Progenitor cell of endocrine pancreas (in vitro differentiated cells): ENCODE measurements at places on chromosomes 16 and 17. TPM values are rescaled to one million over a fixed set of nuclear protein-coding genes. Genes with fewer than 3 reads are reported as not detected.
A peak's percentile ranks its signal among the peaks of the same experiment; 100 is the strongest.

Gene USP31
- 10.5 and 11.7 TPM in 2 replicates for total RNA-seq

DNA sequence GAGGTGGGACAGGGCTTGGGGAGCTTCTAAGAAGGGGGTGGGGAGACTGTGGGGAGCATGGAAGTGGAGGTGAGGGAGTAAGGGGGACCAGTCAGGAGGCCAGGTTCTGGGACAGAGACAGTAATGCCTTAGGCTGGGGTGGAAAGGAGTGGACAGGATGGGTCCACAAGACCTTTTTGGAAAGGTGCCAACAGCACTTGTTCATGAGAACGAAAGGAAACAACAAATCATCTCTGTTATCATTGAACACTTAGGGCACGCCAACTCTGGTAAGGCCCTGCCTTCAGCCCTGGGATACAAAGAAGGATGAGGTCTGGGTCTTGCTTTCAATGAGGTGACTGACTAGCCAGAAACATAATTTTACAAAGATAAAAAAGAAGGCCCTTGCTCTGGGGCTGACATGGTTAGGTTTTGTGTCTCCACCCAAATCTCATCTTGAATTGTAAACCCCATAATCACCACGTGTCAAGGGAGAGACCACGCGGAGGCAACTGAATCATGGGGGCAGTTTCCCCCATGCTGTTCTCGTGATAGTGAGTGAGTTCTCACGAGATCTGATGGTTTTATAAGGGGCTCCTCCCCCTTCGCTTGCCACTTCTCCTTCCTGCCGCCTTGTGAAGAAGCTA lies 113.8 kb downstream of the SLC39A11 start:
- no peak overlapping the region for H3K4me3 ChIP-seq
- H3K36me3 ChIP-seq, result no peaks in the 10 kb centered on the region
- H3K4me1 ChIP-seq, result peaks cover 7% of the 10 kb centered on the region

DNA sequence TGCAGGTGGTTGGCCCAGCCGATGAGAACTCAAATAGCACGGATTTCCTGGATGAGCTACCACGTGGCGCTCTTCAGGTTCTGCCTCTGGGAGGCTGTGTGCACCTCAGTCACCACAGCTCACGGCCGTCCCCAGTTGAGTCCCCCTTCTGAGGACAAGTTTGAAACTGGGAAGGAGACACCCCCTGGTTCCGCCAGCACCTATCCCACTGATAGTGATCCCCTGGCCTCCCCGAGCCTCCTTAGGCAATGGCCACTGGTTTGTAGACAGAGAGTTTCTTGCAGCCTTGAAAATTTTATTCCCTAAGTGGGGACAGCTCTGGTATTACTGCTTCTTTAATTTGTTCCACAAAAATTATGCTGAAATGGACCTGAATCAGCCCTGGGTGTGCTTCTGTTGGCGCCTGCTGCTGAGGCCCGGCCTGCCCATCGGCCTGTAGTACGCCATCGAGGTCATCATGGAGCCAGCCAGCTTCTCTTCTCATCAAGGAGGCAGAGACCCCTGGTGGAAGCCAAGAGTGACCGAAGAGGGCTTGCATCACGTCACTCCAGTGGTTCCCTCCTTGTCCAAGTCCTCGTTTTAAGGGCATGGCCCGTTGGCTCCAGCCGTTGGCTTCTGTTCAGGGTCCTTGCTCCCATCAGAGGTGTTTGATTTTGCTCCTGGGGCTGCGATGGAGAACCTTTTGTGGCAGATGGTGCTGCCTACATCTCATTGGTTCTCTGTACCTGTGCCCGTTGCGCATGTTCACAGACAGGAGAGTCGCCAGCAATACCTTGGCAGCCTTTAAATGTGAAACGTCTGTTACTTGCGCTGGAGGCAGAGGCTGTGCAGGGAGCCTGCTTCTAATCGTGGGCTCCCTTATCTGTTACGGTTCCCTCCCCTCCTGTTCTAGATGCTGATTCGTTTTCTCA lies 9.3 kb downstream of the SMCR8 start:
- H3K36me3 ChIP-seq, result peaks cover 12% of the 10 kb centered on the region
- peaks cover 8% of the 10 kb centered on the region for H3K4me1 ChIP-seq
- DNase-seq, result no peak
- H3K27ac ChIP-seq, result no peak overlapping the region
- no peak overlapping the region for H3K4me3 ChIP-seq
- H3K27me3 ChIP-seq, result no peaks in the 10 kb centered on the region

GRCh38 chr17:81349397-81350319 lies 45.6 kb upstream of the BAHCC1 start:
- H3K36me3 ChIP-seq, result peaks cover 3% of the 10 kb centered on the region
- DNase-seq, result no peak
- no peak overlapping the region for H3K4me3 ChIP-seq
- peak overlapping the region; percentile 56 for H3K27ac ChIP-seq

- H3K27ac ChIP-seq, result no peak overlapping the region
- no peak for DNase-seq
- no peaks in the 10 kb centered on the region for H3K4me1 ChIP-seq
- no peaks in the 10 kb centered on the region for H3K36me3 ChIP-seq
- H3K4me3 ChIP-seq, result no peak overlapping the region
Observed at GRCh38 chr17:74569020-74570003, 2.0 kb upstream of the CD300H start.

GRCh38 chr17:37570527-37571093 lies 38.6 kb downstream of the SYNRG start:
- H3K27ac ChIP-seq, result no peak overlapping the region
- no peaks in the 10 kb centered on the region for H3K4me1 ChIP-seq
- no peaks in the 10 kb centered on the region for H3K27me3 ChIP-seq
- peaks cover 58% of the 10 kb centered on the region for H3K36me3 ChIP-seq
- DNase-seq, result no peak

DNA sequence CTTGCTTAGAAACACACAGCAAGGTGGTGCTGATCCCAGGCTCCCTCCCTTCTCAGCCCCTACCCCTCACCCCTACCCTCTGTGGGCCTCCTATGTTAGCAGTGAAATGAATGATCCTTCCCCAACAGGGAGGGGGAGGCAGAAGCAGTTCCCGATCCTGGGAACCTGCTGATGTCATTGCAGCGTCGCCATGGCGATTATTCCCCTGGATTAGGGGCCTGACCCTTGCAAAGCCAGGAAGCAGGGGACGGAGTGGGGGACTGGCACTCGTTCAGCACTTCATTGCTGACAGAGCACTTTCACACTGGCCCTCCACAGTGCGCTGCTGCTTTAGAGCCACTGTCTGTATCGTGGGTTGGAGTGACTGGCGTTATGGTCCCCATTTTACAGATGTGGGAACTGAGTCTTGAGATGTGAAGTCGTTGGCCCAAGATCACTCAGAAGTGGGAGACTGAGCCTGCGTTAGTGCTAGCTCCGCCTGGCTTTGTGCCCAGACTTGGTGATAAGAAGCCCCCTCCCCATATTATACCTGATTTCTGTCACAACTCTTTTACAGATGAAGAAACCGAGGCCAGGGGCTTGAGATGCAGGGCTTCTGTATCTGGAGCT lies 26.6 kb downstream of the LASP1 start:
- no peaks in the 10 kb centered on the region for H3K4me1 ChIP-seq
- H3K36me3 ChIP-seq, result peaks cover 7% of the 10 kb centered on the region
- no peak overlapping the region for H3K27ac ChIP-seq
- DNase-seq, result no peak
- H3K27me3 ChIP-seq, result no peaks in the 10 kb centered on the region
- no peak overlapping the region for H3K4me3 ChIP-seq

Gene CCDC144A
- 0.89 and 1.2 TPM in 2 replicates for total RNA-seq

Gene RBL2
- total RNA-seq, result 37.7 and 39.1 TPM in 2 replicates

DNA sequence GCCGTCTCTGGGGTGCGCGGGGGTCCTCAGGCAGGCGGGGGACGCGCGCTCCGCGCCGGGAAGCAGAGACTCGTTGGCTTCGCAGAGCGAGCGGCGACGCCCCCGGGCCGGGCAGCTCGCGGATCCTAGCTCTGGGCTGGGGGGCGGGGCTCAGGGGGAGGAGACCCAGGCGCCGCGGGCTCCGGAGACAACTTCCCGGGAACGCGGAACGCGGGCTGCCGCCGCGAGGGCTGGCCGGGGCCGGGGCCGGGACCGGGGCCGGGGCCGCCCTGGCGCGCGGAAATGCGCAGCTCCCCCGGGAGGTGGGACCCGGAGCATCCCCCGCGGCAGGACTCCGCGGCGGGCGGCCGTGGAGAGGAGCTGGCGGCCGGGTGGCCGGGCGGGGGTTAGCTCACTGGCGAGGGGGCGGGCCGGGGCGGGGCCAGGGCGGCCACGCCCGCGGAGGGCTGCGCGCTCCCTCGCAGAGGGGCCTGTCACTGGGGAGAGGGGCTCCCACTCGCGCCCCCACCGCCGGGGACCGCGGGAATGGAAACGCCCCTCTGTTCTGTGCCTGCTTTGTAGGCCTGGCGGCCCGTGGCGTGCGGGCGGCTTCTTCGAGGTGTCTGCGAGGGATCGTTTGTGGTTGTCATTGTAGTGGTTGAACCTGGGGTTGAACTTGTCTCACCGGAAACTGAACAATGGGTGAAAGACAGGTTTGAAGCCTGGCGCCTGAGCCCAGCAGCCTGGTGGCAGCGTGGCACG lies at the start of gene GAS7:
GAS7 (minus strand) TSS at position 98 of the 741 bp plus-strand sequence.
- H3K27me3 ChIP-seq, result peaks cover 51% of the 10 kb centered on the region
- H3K36me3 ChIP-seq, result no peaks in the 10 kb centered on the region
- H3K27ac ChIP-seq, result no peak within 1 kb of the TSS
- H3K4me1 ChIP-seq, result peaks cover 1% of the 10 kb centered on the region

Gene PRSS22
- total RNA-seq, result 23.3 and 25.9 TPM in 2 replicates

Gene IL17C
- total RNA-seq, result 0.29 TPM in 2 replicates

Gene TEDC2
- total RNA-seq, result 27.4 and 32.2 TPM in 2 replicates

DNA sequence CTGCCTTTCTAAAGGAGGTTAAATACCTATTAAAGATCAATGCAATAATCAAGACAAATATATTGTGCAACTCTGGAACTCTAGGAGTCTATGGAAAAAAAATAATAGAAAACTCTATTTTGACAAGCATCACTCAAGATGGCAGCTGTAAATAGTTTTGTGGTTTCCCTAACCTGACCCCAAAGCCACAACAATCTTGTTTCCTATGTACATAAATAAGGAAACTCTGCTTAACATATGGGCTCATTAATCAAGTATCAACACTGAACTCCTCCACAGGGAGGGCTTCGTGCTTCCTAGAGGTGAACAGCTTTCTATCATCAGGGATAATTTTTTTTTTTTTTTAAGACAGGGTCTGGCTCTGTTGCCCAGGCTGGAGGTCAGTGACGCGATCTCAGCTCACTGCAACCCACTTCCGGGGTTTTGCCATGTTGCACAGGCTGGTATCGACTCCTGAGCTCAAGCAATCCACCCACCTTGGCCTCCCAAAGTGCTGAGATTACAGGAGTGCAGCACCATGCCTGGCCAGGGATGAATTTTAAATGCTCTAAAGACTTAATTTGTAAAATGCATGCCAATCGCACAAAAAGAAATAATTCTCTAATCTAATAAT lies 42.5 kb downstream of the ARHGAP17 start:
- no peaks in the 10 kb centered on the region for H3K27me3 ChIP-seq
- H3K36me3 ChIP-seq, result peaks cover 33% of the 10 kb centered on the region
- no peak overlapping the region for H3K4me3 ChIP-seq
- no peak for DNase-seq

GRCh38 chr17:31386542-31387075 lies 4.9 kb upstream of the RAB11FIP4 start:
- H3K36me3 ChIP-seq, result peaks cover 6% of the 10 kb centered on the region
- no peak overlapping the region for H3K4me3 ChIP-seq
- peaks cover 36% of the 10 kb centered on the region for H3K27me3 ChIP-seq
- no peak overlapping the region for H3K27ac ChIP-seq
- H3K4me1 ChIP-seq, result no peaks in the 10 kb centered on the region

Gene C17orf107
- 3.6 and 3.7 TPM in 2 replicates for total RNA-seq

DNA sequence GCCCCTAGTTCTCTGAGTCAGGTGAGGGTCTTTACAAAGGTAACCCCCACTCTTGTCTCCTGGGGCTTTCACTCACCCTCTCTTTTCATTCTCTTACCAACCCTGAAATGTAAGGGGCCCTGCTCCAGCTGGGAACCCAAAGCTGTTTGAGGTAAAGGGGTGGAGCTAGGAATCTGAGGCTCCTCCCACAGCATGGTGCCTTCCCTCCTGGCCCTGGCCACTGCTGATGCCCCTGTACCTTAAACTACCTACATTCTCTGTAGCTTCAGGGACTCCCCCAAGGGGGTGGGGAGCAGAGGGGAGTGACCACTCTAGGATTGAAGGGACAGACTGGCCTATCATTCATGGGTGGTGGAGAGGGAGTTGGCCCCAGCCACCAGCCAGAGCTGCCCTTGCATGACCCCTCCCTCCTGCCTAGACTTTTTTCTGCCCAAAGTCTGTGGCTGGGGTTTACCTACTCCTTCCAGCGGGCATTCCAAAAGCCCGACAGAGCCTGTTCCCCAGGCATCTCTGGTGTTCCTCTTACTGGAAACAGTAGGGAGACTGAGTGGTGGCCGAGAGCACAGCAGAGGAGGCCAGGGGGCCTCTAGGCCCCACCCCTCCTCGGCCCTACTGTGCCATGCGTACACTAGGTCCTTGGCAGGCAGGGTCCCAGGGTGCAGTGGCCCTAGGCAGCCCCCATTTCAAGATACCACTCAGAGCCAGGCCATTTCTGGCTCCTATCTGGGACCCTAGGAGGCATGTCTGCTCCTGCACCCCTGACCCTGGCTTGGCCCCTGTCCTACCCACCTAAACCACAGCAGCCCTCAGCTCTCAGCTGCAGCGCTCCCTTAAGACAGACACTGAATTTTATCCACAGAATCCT lies 9.5 kb downstream of the DOK4 start:
- H3K4me3 ChIP-seq, result no peak overlapping the region
- H3K4me1 ChIP-seq, result peaks cover 35% of the 10 kb centered on the region
- peaks cover 2% of the 10 kb centered on the region for H3K27me3 ChIP-seq

- DNase-seq, result no peak
- no peak overlapping the region for H3K27ac ChIP-seq
- H3K36me3 ChIP-seq, result peaks cover 3% of the 10 kb centered on the region
- H3K4me3 ChIP-seq, result no peak overlapping the region
- H3K27me3 ChIP-seq, result no peaks in the 10 kb centered on the region
Observed at GRCh38 chr16:49630783-49631182, 225.1 kb downstream of the ZNF423 start.

DNA sequence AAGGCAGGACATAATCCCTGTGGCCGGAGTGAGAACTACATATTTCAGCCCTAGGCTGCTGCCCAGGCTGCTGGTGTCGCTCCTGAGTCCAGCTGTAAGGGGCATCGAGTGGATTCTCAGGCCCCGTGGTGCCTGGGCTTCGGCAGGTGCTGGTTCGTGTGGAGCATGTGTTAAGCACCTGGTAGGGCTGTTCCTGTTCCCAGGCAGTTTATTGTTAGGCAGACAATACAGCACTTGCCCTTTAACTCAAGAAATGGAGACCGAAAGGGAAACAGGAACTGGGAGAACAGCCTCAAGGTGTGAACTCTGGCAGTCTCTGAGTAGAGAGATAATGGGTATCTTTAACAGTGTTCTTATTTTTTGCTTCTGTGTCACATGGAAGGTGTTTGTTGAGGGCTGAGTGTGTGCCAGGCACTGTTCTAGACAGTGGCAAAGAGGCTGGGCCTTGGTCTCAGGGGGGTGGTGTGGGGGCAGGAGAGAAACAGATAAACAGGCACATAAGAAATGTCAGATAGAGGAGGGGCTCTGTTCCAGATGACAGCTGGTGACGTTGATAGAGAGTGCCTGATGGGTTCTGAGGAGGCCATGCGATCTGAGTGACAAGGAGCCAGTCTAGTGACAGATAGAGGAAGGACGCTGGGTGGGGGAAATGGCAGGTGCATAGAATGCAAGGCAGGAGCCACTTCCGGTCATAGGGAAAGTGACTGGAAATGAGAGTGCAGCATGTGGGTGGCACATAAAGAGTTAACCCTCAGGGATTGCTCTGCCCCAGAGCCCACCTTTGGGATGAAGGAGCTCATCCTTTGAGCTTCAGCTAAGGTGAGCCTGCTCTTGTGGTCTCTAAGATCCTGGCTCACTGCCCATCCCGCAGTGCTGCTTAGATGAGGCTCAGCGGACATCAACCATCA lies 33.8 kb downstream of the EPN2 start:
- DNase-seq, result no peak
- no peaks in the 10 kb centered on the region for H3K27me3 ChIP-seq
- peak overlapping the region; percentile 50 for H3K27ac ChIP-seq
- no peak overlapping the region for H3K4me3 ChIP-seq
- H3K4me1 ChIP-seq, result peaks cover 11% of the 10 kb centered on the region
- H3K36me3 ChIP-seq, result peaks cover 4% of the 10 kb centered on the region
